ENCODE measurements at places on chromosomes 5 and 9. TPM values are rescaled to one million over a fixed set of nuclear protein-coding genes. Genes with fewer than 3 reads are reported as not detected.
A peak's percentile ranks its signal among the peaks of the same experiment; 100 is the strongest.

Gene SLC34A1
- not detected for total RNA-seq

Gene MCC
- total RNA-seq = 27.1 TPM

Gene SMIM32
- total RNA-seq = not detected

Gene FOXD4L3
- not detected for total RNA-seq

Gene GAPT
- total RNA-seq = 1.4 TPM

Gene PCDHB13
- 1.7 TPM for total RNA-seq

Gene PCDHGA6
- total RNA-seq = 5.7 TPM

Gene CCIN
- 0.17 TPM for total RNA-seq

Gene CDKN2B-AS1
- total RNA-seq = 0.17 TPM

- DNase-seq = no peak
Observed at GRCh38 chr5:43851741-43852140, 248.8 kb downstream of the NNT start.

DNA sequence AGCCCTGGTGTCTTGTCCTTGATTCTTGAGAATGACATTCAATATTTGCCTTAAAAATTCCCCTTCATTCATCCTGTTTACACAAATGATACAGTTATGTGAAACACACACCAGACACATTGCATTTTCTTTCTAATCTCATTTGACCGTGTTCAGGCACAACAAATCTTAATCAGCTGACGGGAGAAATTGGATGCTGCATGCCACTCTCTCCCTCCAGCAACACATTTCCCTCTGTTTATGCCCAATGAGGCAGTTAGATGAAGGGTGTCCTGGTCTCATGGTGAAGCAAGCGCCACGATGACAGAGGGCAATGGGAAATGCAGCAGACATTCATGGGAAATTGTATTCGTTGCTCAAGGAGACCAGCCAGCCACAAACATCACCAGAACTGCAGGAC, 3.2 kb upstream of the FGF1 start:
- no peak for DNase-seq

- DNase-seq = no peak
Observed at GRCh38 chr9:108528231-108528630, 327.6 kb downstream of the ACTL7B start.

DNA sequence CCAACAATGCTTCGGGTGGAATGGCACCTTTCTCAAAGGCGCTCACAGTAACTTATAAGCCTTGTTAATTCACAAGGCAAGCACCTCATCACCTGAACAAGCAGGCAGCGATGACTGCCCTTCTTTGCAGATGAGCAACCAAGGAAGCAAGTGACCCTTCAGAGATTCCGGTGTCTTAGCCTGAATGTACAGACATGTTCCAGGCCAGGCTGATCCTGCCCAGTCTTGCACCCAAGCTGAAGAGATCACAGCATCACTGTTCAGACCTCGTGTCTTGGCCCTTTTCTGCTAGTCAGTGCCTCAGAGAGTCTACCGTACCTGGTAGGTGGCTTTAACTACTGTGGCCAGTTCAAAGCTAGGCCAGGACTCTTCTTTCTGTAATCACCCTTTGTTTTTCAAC, 94.7 kb upstream of the ERCC6L2 start:
- no peak for DNase-seq

DNA sequence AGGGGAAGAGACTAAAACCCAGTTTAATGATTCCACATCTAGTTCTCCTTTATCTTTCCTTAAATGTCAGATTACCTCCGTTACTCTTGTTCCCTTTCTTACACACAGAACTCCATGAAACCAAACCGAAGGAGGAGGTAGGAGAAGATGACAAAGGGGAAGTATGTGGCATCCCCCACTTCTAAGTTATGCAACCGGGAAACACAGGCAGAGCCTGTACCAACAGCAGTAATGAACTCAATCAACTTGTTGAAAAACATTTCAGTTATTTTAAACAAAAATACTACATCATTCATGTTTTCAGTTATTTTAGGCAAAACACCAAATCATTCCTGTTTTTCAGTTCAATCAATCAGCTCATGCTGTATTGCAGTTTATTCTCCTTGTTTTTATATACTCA, 101.8 kb downstream of the PCSK1 start:
- DNase-seq = no peak

- no peak for DNase-seq
Observed at GRCh38 chr9:18799428-18799827, 233.6 kb downstream of the SAXO1 start.

- no peak for DNase-seq
Observed at GRCh38 chr5:135456238-135457099, 4.3 kb upstream of the TIFAB start.

DNA sequence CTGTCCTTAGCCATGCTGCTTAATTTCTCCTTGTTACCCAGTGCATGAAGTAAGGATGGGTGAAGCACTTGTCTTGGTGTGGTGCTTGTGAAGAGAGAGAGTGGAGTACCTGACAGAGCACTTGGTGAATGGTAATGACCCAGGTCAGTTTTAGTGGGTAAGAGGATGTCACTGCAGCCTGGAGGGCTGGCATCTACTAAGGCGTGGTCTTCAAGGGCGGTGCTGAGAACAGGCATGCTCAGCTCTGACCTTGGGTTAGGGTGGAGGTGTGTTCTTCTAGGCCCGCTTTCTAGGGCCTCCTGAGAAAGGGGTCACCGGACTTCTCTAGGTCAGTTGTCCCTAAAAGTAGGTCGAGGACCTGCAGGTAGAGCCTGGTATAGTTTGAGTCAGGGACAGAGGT, 25.7 kb downstream of the SH3GL2 start:
- no peak for DNase-seq

DNA sequence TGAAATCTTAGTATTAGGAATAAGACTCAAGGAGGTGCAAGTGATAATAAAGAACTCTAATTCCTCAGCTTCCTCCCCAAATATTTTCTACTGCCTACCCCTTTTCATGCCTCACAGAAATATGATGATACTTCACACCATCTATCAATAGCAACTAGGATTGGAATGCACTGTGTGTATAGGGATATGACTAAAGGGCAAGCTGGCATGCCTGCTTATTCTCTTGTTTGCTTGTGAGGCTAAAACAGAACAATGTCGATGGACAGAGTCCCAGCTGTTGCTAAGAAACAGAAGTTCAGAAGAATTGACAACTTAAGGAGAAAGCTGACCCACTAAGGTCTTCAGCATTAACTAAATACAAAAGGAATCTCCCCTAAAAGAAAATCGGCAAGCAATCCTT, 9.7 kb upstream of the CHD1 start:
- no peak for DNase-seq

DNA sequence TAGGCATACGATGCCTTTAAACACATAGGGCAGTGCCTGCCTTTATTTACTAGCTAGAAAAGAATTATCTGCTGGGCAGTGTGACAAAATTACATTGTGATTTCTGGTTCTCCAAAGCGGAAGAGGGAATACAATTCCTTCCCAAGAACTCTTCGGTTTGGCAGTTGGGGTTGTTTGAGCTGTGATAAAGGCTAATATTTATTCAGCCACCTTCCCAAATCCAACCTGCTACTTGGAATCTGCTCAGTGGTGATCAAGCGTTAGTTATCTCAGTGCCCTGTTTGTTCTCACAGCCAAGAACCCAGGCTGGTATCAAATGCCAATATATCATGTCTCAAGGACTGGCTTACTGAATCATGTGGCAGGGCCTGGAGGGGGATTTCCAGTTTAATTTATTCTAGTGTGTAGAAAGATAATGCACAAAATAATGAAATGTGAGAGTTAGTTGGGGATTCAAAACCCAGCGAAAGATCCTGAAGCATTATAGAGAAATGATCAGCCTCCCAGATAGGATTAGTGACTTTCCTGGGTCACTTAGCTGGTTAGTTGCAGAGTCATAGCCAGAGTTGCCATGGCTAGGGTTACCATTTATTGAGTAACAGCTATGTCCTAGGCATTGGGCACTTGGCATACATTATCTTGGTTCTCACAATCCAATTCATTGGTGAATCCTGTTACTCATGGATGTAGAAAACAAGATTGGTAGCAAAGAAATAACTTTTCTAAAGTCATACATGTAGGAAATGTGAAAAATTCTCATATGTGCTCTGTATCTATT, 457.0 kb upstream of the KLF4 start:
- no peak for DNase-seq

GRCh38 chr9:138103111-138103848, 225.7 kb downstream of the CACNA1B start:
- DNase-seq = no peak

- no peak for DNase-seq
Observed at GRCh38 chr5:142664067-142664466, 21.8 kb downstream of the FGF1 start.

DNA sequence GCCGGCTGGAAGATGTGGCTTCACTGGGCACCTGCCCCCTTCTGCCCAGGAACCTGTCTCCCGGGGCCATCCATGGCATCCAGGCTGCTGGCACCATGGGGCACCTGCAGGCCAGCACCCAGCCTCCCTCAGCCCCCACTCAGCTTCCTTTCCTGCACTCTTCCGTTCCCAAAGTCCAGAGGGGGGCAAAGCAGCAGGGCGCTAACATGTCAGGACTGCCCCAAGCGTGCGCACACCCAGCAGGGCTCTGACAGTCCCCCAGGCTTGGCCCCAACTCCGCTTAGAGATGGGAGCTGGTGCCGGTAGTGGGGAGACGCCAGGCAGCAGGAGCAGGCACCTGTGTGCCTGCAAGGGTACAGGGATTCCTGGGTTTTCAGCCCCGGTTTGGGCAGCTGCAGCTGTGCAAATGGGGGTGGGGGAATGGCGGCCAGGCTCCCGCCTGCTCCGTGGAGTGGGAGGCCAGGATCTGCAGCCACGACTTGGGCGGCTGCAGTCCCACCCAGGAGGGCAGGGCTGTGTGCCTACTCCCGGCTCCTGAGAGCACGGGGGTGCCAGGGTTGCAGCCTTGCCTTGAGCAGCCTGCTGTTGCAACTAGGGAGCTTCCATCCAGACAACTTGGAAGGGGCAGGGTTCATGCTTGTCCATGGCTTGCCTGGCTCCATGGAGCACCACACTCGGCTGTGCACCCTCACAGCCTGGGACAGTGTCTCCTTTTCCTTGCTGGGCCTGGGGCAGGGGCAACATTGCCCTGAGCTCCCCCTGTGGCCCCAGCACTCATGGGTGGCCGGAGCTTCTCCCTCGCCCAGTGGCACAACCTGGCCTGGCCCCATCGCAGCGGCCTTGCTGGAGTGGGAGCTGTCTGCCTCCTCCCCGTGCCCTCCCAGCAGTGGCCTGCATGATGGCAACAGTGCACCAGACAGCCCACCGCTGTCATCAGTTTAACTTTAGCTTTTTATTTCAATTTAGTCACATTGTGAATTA, 561.1 kb downstream of the MTRR start:
- DNase-seq = no peak

- peak; percentile 59 for DNase-seq
Observed at GRCh38 chr9:4548811-4549725, 58.8 kb downstream of the SLC1A1 start.

GRCh38 chr9:98318834-98319478, 63.5 kb upstream of the TBC1D2 start:
- DNase-seq = no peak

DNA sequence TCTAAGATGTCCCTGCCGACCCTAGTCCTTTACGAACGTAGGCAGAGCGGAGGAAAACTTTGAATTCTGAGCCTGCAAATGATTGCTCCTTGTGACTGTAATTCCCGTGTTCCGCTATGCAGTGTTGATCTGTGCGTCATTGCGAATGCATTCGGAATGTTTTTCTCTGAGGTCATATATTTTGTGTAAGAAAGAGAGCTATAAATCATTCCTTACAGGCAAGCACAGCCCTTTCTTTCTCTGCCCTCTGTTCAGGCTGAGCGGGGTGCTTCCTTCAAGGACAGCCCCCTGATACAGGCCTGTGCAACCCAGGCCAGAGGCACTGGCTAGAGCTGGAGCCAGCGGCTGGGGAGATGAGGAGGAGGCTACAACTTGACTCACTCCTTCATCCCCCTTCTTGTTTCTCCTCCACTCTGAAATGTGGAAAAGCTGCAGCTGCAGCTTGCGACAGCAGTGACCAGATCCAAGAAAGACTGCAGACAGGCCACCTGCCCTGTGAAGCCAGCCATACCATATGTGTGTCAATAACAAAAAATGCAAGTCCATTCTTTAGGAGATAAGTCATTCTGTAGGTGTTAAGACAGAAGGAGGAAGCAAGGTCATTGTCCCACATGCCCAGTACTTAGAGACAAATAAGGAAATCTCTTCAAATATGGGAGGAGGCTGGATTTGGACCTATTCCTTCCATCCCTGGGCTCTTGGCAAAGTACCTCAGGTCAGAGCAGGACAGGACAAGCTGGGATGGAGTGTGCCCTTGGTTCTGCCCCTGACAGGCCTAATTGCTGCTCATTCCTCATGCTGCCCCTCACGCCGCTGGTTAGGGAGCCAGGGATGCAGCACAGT, 345.7 kb upstream of the WWC1 start:
- peak; percentile 66 for DNase-seq

- DNase-seq = no peak
Observed at GRCh38 chr5:52725808-52726207, 61.9 kb upstream of the ITGA1 start.

- peak; percentile 74 for DNase-seq
Observed at GRCh38 chr5:150428106-150428876, 15.6 kb upstream of the CD74 start.

GRCh38 chr5:113293975-113294310, 140.8 kb downstream of the TSSK1B start:
- no peak for DNase-seq

DNA sequence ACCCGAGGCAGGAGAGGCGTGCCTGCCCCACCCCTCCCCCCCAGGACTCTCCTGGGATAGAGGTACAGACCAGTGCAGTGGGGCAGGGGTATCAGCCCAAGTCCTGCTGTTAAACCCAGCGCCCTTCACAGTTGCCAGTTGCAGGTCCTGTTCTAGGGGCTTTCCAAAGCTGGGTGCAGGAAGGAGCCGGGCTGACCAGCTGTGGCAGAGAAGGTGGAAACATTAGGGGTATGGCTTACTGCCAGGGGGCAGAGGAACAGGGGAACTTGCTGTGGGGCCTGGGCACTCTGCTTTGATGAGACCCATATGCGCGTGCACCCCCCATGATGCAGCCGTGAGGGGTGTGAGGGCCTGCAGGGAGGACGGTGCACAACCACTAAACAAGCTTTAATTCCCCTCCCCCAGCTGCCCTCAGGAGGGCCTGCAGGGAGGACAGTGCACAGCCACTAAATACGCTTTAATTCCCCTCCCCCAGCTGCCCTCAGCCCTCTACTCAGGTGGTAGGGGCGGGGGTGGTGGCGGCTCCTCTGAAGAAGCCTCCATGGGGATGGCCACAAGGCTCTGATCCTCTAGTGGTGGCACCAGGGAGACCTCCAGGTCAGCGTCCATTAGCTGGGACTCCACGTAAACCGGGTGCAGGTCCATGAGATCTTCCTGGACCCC, 766 bp upstream of the LRRC26 start:
- no peak for DNase-seq

DNA sequence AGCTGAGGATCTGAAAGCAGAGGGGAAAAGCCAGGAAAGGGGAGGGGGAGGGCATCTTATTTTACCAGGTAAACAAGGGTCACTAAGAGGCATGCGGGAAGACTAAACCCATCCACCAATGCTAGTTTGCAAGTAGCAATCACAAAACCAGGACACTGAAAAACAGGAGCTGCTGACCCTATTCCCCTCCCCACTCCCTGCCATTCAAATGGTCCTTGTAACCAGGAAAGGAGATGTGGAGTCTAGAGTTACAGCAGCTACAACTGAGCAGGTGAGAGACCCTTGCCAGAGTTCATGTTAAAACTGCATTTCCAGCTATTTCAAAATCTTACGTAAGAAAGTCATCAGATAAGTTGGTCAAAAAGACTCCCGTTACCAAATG, 85.3 kb upstream of the SIMC1 start:
- DNase-seq = no peak
